Activated naive CD4-positive, alpha-beta T cell treated with Interleukin-2 at 50 U/mL for 16 hours (primary cell): ENCODE measurements at places on chromosomes 6 and 20.

GRCh38 chr6:101275251-101275650 lies 118.3 kb upstream of the GRIK2 start:
- DNase-seq, result no peak

- DNase-seq, result no peak
Observed at GRCh38 chr6:30175765-30176164, 12.4 kb downstream of the TRIM15 start.

DNA sequence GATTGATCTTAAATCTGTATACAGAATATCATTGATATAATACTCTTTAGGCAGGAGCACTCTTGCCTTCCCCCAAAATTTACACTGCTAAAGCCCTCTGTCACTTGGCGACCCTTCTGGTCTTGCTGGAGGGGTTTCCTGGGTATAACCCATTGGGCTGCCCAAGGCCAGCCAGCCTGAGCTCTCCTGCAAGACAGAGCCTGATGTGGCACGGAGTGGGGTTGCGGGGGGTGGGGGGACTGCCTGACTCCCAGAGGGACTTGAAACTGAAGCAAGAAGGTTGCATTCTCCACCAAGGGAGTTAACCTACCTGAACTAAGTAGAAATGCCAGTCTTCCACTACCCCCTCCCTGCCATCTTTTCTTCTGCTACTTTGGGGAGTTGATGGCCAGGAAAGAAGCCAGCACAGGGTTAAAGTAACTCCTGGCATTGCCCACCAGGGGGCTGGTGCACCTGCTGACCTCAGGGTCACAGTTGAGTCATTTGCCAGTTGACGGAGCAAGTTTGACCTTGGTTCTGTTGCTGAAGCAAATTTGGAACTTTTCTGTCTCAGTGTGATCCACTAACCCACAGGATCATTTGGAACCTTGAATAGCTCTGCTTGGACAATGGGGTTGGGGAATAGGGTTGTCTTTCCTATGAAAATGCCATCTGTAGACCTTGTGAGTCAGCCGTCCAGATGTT lies 79.4 kb downstream of the ASXL1 start:
- peak; percentile 23 for DNase-seq

GRCh38 chr6:166489301-166490155 lies 97.0 kb downstream of the RAMACL start:
- DNase-seq, result no peak

GRCh38 chr6:22067671-22068070 lies 229.2 kb downstream of the PRL start:
- DNase-seq, result no peak

- DNase-seq, result no peak
Observed at GRCh38 chr6:56853541-56853940, 101.4 kb upstream of the BEND6 start.

DNA sequence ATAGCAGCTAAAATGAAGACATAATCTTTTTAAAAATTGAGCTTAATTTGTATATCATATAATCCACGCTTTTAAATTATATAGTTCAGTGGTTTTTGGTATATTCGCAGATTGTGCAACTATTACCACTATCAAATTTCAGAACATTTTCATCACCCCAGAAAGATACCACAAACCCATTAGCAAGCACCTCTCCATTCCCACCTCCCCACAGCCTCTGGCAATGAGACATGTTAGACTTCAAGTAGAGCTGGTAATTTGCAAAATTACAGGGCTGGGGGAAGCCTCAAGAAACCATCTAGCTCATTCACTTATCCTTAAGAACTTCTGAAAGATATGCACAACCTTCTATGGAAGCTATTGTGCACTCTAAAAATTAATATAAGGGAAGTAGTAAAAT lies 37.2 kb downstream of the TRMT6 start:
- no peak for DNase-seq

GRCh38 chr6:6788394-6789032 lies 200.0 kb downstream of the LY86 start:
- peak; percentile 8 for DNase-seq

GRCh38 chr6:52667572-52667971 lies 3.3 kb upstream of the TMEM14A start:
- no peak for DNase-seq

- no peak for DNase-seq
Observed at GRCh38 chr20:62454904-62455636, 20.7 kb downstream of the GATA5 start.

DNA sequence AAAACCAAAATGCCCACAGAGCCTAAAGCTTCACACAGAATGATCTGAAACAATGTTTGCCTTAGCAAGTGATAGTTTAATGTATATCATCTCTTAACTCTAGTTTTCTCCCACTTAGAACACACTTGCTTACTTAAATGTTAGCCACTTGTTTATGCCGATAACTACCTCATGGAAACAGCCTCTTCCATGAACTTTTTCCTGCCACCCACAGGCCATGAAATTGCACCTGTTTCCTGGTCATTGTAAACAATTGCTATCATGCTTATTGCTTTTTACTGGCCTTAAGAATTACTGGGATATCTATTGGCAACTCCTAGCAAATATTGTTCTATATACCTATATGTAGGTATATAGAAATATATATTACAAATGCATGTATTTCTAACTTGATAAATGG lies 231.1 kb downstream of the HDGFL1 start:
- no peak for DNase-seq

DNA sequence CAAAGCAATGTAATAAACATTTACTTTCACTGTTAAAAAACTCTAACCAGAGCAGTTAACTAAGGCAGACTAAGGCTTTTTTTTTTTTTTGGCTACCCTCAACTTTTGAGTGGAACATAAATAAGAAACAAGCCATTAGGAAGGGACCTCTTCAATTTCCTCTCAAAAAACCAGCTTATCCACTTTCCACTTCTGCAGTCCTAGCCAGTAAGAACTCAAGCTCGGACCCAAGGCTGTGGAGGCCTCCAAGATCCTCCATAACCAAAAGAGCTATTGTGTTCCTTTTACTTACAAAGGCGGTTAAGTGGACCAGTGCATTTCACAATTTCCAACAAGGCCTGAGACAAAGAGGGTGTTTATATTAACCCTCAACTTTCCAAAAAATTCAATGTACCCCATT lies 5.3 kb downstream of the KCNK5 start:
- no peak for DNase-seq

DNA sequence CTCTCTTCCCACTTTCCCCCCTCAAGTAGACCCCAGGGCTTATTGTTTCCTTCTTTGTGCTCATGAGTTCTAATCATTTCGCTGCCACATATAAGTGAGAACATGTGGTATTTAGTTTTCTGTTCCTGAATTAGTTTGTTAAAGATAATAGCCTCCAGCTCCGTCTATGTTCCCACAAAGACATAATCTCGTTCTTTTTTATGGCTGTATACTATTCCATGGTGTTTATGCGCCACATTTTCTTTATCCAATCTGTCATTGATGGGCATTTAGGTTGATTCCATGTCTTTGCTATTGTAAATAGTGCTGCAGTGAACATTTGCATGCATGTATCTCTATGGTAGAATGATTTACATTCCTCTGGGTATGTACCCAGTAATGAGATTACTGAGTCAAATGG lies 16.9 kb upstream of the PERP start:
- no peak for DNase-seq
